Muscle of arm (tissue), 14 donors: ENCODE measurements at places on chromosomes 6 and 20. TPM values are rescaled to one million over a fixed set of nuclear protein-coding genes. Genes with fewer than 3 reads are reported as not detected.
A peak's percentile ranks its signal among the peaks of the same experiment; 100 is the strongest.

ZBTB12 gene
- 7.5 TPM for polyA plus RNA-seq

TUBB1 gene
- polyA plus RNA-seq = not detected

- no peak for DNase-seq
Measured at GRCh38 chr20:57507477-57507876, 17.5 kb downstream of the CTCFL start.

- no peak for DNase-seq
Measured at GRCh38 chr6:121652726-121653623, 217.5 kb downstream of the GJA1 start.

DNA sequence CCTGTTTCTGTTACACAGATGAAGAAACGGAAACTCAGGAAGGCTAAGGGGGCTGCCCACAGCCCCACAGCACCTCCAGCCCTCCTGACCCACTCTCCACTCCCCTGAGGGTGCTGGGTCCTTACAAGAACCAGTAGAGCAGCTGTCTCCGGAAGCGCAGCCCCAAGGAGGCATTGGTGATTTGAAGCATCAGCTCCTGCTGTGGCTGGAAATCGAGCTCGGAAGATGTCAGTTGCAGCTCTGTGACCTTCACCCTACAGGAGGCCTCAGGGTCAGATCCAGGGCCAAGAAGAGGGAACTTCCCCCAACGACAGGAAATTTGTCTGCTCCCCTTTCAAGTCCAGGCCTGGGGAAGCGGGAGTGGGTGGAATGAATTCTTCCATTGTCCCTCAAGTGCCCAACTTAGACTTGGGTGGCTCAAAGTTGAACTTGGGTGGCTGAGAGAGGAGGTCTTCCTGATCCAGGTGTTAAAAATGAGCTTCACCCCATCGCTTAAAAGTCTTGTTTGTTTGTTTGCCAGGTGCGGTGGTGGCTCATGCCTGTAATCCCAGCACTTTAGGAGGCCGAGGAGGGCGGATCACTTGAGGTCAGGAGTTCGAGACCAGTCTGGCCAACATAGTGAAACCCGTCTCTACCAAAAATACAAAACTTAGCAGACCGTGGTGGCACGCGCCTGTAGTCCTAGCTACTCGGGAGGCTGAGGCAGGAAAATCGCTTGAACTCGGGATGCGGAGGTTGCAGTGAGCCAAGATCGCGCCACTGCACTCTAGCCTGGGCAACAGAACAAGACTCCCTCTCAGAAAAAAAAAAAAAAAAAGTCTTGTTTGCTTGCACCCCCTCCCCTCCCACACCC is 1.9 kb downstream of the PLTP start:
- DNase-seq = no peak

GRCh38 chr6:149534742-149535141 is 11.1 kb downstream of the PPIL4 start:
- DNase-seq = no peak

DNA sequence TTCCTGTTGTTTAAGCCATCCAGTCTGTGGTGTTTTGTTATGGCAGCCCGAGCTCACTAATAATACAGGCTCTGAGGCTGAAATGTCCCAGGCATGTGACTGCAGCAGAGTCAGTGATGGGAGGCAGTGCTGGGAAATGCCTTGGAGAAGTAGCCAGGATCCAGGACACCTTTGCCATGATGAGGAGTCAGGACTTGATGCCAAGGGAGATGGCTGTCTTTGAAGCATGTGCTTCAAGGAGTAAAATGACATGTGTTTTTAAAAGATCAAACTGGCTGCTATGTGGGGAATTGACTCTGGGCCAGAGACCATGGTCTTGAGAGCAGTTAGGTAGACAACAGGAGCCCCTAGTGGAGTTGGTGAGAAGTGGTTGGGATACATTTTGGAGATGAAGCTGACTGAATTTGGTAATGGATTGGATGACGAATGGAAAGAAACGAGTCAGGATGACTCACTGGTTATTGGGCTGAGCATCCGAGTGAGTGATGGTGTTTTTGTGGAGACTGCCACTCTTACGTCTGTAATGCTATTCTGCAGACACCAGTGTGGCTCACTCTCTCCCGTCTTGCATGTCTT is 322.2 kb downstream of the PLCB1 start:
- DNase-seq = no peak

GRCh38 chr6:44138717-44139350 is 11.5 kb downstream of the TMEM63B start:
- no peak for DNase-seq

GRCh38 chr6:22053391-22053997 is 243.3 kb downstream of the PRL start:
- no peak for DNase-seq

DNA sequence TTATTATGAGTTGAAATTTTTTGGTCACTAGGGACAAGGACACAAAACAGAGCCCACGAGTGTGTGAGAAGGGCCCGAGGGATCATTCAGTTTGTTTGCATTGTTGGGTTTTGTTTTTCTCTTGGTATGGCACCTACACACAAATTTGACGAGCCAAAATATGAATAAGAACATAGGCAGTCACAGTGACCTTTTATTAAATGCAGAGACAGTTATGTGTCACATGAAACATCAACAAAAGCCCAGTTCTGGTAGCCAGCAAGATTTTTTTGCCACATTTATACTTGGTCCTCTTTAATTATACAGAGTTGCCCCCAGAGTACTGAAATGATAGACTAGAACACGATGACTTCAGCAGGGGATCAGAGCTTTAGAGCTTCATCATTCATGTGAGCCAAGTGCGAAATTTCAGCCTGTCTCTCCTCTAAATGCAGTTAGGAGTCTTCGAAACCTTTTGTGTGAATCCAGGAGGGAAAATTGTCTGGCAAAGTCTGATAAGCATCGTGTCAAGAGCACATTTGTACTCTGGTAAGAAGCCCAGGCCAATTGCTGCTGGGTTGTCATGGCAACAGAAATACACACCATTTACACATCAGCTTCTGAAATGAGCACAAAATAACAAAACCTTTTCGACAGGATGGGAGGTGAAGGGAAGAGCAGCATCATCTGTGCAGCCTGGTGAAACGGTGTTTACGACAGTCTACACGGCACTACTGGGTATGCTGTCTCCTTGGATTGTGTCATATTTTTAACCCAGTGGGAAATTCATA is 79.2 kb upstream of the RIPOR2 start:
- DNase-seq = peak; percentile 75

DNA sequence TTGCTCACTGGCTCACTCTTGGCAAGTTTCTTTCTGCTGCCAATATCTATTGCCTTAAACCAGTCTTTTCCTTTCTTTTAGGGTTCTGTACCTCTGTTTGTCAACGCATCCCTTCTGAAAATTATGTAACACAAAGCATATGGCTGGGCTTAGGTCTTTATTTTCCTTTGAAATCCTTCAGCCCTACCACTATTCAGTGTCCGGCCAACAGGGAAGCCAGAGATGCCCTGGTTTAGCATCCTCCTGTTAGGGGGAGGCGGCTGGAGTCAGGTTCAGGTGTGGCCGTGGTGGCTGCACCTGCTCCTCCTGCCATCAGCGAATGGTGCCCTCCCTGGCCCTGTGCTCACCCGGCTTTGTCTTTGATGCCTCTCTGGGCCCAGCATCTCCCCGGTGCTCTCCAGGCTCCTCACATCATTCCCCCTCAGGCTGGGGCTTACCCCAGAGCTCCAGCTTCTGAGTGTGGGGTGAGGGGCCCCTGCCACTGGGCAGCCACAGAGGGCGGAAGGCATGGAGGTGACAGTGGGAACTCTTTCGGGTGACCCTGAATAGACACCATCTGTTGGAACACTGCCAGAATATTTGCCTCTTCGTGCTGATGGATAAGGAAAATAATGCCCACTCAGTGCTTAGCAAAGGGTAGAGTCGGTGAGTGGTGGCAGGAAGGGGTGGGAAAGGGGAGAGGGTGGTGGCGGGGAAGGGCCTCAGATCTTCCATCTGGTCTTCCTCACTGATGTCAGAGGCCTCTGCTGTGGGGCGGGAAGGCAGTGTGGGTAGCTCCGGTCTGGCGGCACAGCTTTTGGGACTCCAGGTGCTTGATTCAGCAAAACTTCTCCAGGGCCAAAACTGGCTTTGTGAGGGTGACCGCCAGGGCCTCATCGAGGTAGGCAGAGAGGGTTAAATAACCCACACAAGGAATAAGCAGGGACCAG is 97.2 kb downstream of the DACT2 start:
- DNase-seq = no peak

GRCh38 chr6:133205304-133205703 is 35.9 kb upstream of the EYA4 start:
- DNase-seq = no peak

DNA sequence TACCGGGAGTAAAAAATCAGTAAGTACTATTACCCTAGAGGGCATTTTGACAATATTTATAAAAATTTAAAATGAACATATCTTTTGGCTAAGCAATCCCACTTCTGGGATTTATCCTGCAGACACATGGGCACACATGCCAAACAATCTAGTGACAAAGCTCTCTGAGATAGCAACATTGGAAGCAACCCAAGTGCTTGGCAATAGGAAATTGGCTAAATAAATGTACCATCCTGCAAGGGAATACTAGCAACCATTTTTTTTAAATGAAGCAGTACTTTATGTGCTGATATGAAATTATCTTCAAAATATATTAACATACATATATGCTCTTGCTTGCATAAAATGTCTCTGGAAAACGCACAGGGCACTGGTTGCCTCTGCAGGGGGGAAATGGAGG is 133.8 kb downstream of the SNX5 start:
- no peak for DNase-seq

DNA sequence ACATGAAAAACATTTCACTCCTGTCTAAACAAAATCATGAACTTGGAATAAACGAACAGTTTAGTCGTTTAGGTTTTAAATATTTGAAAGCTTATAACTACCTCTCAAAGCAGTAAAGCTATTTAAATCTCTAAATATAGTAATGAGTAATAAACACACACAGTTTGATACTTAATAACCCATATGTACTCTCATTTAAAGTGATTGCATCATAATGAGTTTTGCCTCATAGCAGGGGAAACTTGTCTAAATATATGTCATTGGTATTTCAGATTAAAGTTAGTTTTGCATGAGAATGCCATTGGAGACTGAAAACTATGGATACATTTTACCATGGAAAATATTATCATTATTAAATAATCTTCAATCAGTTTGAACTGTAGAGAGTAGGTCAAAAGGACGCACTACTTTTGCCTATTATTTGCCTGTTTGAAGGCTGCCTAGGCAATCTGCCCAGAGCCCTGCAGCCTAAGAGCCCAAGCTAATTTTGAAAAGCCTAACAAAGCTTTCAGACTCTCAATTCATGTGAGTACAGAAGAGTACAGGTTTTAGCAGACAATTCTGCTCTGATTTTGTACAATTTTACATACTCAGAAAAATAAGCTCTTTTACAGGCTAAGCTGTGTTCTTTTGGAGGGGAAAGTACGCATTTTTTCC is 632.8 kb downstream of the HACE1 start:
- no peak for DNase-seq

DNA sequence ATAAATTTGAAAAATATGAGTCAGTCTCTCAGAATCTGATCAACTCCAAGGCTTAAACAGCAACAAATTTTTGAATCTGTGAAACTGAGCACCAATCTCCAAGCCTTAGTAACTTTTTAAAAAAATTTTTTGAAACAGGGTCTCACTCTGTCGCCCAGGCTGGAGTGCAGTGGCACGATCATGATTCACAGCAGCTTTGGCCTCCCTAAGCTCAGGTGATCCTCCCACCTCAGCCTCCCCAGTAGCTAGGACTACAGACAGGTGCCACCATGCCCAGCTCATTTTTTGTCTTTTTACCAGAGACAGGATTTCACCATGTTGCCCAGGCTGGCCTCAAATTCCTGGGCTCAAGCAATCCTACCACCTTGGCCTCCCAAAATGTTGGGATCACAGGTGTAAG is 207.9 kb upstream of the TCF21 start:
- DNase-seq = no peak
